WTC11 (cell line): ENCODE measurements at places on chromosomes 5 and 9.

DNA sequence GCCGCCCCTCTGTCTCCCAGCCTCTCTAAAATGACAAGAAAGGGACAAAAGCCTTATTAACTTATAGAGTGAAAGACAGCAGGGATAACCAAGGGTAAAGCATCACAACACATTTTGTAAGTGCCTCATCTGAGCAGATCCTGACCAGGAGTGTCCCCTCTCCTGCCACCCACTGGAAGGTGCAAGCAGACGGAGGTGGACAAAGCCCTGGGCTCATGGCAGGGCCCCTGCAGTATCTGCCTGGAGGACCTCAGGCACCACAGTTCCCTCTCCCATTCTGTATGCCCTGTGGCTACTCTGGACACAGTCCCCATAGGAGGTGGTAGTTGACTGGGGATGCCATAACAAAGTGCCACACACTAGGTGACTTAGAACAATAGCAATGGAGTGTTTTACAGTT lies 319.8 kb downstream of the GADD45G start:
- H3K4me3 ChIP-seq, result no peak overlapping the region
- no peaks in the 10 kb centered on the region for H3K36me3 ChIP-seq
- no peak overlapping the region for H3K27ac ChIP-seq
- H3K27me3 ChIP-seq, result no peaks in the 10 kb centered on the region
- DNase-seq, result no peak

DNA sequence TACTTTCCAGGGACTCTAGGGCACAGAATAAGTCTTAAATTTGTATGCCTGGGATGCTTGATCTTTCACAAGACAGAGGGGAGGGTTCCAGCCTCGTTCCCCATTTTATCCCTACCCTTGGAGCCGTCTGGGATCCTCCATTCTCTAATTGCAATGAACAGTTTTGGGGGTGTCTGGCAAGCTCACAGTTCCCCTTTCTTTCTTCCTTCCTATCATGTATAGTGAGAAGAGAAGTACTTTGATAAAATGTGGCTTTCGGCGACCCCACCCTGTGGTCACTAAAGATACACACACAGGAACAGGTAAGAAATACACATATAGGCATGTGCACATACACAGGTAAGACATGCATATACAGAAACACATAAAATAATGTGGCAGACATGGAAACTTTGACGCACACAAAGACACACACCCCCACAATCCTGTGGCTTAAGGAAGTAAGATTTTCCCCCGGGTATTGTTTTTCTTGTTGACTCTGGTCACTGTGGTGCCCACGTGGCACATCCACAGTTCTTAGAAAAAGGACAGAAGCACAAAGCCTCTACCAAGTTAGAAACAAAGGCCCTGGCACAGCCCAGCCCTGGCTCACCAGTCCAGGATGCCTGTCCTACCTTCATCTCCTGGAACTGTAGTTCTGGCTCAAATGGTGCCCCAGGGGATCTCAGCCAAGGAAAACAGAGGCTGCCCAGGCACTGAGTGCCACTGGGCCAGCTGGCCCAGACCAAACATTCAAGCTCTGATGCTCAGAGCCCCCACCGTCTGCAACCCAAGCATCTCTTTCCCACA lies 6.3 kb upstream of the SMU1 start:
- H3K27me3 ChIP-seq, result peaks cover 23% of the 10 kb centered on the region
- no peak overlapping the region for H3K27ac ChIP-seq
- DNase-seq, result no peak

- no peak overlapping the region for H3K27ac ChIP-seq
- no peaks in the 10 kb centered on the region for H3K36me3 ChIP-seq
- H3K4me3 ChIP-seq, result no peak overlapping the region
These were observed 774.3 kb downstream of the KCTD16 start for GRCh38 chr5:144944936-144945335.

- peaks cover 25% of the 10 kb centered on the region for H3K36me3 ChIP-seq
- H3K4me1 ChIP-seq, result 0 out of 2 replicates have a peak, but pooled peaks cover 3% of the 10 kb centered on the region
- H3K27ac ChIP-seq, result no peak overlapping the region
- H3K4me3 ChIP-seq, result no peak overlapping the region
- DNase-seq, result no peak
These were observed 73.9 kb downstream of the KLF9 start for GRCh38 chr9:70340572-70340971.

DNA sequence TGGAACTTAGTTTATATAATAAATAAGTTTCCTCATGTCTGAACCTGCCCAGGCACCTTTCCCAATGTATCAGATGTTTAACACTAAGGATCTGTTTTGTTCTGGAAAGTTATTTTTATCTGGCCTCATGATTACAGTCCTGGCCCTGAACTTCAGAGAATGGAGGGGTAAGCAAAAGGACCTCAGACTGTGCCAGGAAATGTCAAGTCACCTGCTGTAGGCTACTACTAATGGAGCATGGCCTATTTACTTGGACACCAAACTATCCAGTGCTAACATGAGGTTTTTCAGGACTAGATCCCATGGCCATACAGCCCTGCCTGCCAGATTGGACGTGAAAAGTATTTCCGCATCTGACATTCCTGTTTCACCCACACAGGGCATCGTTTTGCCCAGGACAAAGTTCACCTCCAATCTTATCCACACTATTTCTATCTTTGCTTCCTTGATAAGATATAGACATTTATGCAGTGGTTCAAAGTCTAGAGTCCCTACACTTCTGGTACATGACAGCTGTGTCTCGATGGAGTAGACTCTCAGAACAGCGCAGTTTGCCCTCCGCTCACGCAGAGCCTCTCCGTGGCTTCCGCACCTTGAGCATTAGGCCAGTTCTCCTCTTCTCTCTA lies at the start of gene BTNL8:
TSS of gene BTNL8 (plus strand) at position 539 of the 626 bp plus-strand sequence. CDS start 152 bp downstream, outside the sequence.
- no peak within 1 kb of the TSS for H3K27ac ChIP-seq
- H3K4me1 ChIP-seq, result no peaks in the 10 kb centered on the region
- no peak within 1 kb of the TSS for H3K4me3 ChIP-seq
- H3K27me3 ChIP-seq, result peaks cover 7% of the 10 kb centered on the region; the same call in 1 of the 2 replicates
- no peak for DNase-seq

- no peak for DNase-seq
- no peak overlapping the region for H3K27ac ChIP-seq
- no peak overlapping the region for H3K4me3 ChIP-seq
- H3K36me3 ChIP-seq, result no peaks in the 10 kb centered on the region
These were observed 75.8 kb downstream of the OXCT1 start for GRCh38 chr5:41794471-41794870.

DNA sequence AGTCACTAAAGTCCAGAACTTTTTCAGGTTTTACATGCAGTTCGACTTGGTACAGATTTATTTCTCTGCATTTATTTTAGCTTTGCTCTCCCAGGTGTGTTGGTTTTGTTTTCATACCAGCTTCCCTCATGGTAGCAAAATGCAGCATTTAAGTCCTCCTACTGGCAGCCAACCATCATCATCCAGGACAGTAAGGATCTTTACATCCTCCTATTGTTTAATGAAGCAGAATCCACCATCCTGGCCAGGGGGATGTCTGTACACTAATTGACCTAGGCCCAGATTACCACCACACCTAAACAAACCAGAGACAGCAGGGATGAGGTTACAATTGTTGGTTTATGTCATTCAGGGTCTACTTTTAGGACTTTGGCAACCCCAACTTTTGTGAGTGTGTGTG lies 22.3 kb downstream of the CAMK4 start:
- DNase-seq, result no peak
- H3K36me3 ChIP-seq, result no peaks in the 10 kb centered on the region

GRCh38 chr9:87422999-87423398 lies 74.7 kb upstream of the DAPK1 start:
- H3K27me3 ChIP-seq, result peaks cover 13% of the 10 kb centered on the region
- peaks cover 84% of the 10 kb centered on the region for H3K36me3 ChIP-seq
- no peak overlapping the region for H3K4me3 ChIP-seq

DNA sequence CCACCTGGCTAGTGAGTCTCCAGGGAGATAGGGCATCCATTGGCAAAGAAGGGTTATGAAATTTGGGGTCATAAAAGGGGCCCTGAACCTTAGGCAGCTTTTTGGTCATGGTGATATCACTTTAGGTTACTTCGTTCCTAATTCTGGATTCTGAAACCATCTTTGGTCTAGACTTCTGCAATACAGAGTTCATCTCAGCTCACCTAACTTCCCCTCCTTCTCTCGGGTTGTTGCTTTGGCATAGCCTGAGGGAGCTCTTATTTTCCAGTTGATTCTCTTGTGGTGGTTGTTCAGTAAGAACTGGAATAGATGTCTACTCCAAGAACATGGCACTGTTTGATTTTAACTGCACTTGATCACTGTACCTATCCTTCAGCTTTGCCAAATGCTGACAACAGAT lies 148.9 kb upstream of the RUSC2 start:
- H3K27me3 ChIP-seq, result no peaks in the 10 kb centered on the region
- H3K4me3 ChIP-seq, result no peak overlapping the region
- no peak for DNase-seq
- H3K36me3 ChIP-seq, result no peaks in the 10 kb centered on the region

DNA sequence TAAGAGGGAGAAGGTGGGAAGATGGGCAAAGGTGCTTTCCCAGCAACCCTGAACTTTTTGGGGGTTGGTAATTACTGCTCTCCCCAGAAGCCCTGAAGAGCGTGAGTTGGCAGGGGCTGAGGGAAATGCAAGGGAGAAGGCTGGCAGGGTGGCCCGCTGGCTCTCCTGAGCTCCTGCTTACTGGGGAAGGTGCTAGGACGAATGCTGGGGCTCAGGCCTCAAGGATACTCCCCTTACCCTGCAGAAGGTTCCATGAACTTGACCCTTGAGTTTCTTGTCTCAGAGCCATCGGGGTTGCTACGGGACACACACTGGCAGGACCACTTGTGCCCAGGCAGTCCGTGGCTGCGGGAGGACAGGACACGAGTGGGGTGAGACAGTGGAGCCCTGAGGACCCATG lies 1.2 kb downstream of the FAM163B start:
- H3K4me1 ChIP-seq, result peaks cover 7% of the 10 kb centered on the region
- H3K27ac ChIP-seq, result no peak overlapping the region
- no peak for DNase-seq
- H3K4me3 ChIP-seq, result peak overlapping the region; percentile 53
- no peaks in the 10 kb centered on the region for H3K36me3 ChIP-seq
- peaks cover 35% of the 10 kb centered on the region for H3K27me3 ChIP-seq

DNA sequence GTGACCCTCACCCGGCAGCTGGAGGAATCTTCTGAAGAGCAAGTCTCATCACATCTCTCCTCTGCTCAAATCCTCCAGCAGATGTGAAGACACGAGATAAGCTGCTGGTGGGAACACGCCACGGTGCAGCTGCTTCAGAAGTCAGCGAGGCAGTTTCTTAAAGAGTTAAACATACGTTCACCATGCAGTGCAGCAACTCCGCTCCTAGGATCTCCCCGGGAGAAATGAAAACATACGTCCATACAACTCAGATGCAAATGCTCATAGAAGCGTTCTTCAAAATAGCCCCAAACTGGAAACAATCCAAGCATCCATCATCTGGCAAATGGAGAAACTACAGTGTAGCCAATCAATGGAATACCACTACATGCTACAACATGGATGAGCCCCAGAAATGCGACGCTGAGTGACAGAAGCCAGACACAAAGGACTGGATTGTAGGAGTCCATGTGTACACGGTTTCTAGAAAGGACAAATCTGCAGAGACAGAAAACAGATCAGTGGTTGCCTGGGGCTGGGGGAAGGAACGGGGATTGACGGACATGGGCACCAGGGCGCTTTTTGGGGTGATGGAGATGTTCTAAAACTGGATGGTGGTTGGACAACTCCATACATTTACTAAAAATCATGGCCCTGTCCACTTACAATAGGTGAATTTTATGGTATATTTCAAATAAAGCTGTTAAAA lies 150.6 kb downstream of the COL23A1 start:
- no peak overlapping the region for H3K27ac ChIP-seq
- H3K4me1 ChIP-seq, result peaks cover 10% of the 10 kb centered on the region; the same call in 1 of the 2 replicates
- no peak for DNase-seq
- H3K36me3 ChIP-seq, result no peaks in the 10 kb centered on the region
- no peak overlapping the region for H3K4me3 ChIP-seq

- peaks cover 32% of the 10 kb centered on the region for H3K4me1 ChIP-seq
- H3K36me3 ChIP-seq, result no peaks in the 10 kb centered on the region
- DNase-seq, result no peak
- no peaks in the 10 kb centered on the region; the same call in 1 of the 2 replicates for H3K27me3 ChIP-seq
- no peak overlapping the region for H3K4me3 ChIP-seq
These were observed 182.3 kb downstream of the C9orf152 start for GRCh38 chr9:110025551-110026170.

DNA sequence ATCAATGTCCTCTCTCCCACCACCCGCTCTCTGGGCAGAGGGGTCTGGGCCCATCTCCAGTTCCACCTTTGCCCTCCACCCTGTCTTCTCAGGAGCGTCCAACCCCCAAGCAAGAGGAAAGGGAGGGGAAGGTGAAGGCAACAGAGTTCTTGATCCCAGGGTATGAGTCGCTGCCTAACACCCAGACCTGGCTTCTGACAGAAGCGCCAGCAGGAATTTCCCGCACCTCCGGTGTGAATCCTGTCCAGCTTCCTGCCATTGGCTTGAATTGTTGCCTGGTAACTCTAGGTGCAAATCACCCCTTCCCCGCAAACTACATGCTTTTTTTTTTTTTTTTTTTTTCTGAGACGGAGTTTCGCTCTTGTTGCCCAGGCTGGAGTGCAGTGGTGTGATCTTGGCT lies 84.2 kb upstream of the IER5L start:
- no peak for DNase-seq
- no peak overlapping the region for H3K27ac ChIP-seq
- no peaks in the 10 kb centered on the region for H3K36me3 ChIP-seq
- no peak overlapping the region for H3K4me3 ChIP-seq
- H3K27me3 ChIP-seq, result peaks cover 51% of the 10 kb centered on the region
